SK-N-MC (cell line): ENCODE measurements at places on chromosomes 5 and 9.

- no peak for DNase-seq
Measured at GRCh38 chr9:91803151-91803940, 146.7 kb downstream of the ROR2 start.

DNA sequence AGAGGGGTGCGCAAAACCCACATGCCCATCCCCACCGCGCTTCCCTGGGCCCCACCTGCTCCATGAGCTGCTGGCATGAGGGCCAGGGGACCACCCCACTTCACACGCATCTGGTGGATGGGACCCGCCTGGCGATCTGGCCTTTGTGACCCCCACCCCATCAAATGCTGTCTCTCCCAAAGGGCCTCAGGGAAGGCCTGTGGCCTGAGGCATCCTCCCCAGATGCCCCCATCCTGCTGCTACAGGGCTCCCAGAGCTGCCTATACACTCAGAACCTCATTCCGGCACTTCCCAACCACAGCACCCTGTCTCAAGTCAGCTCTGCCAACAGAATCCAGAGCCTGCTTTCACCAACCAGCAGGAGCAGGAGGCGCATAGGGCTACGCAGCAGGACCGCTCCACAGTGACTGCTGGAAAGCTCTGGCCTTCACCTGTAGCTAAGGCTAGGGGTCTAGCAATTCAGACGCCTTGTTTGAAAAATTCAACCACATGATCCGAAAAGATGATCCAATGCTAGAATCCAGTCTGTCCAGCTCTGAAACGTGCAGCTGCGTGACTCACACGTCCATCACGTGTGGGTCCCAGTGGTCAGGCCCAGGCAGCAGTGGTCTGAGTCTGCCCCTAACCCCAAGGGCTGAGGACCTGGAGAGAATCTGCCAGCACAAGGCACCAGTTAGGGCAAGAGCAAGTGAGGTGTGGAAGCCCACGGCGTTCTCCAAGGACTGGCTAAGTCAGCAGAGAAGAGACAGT is 1.4 kb upstream of the SNAPC4 start:
- DNase-seq, result no peak

DNA sequence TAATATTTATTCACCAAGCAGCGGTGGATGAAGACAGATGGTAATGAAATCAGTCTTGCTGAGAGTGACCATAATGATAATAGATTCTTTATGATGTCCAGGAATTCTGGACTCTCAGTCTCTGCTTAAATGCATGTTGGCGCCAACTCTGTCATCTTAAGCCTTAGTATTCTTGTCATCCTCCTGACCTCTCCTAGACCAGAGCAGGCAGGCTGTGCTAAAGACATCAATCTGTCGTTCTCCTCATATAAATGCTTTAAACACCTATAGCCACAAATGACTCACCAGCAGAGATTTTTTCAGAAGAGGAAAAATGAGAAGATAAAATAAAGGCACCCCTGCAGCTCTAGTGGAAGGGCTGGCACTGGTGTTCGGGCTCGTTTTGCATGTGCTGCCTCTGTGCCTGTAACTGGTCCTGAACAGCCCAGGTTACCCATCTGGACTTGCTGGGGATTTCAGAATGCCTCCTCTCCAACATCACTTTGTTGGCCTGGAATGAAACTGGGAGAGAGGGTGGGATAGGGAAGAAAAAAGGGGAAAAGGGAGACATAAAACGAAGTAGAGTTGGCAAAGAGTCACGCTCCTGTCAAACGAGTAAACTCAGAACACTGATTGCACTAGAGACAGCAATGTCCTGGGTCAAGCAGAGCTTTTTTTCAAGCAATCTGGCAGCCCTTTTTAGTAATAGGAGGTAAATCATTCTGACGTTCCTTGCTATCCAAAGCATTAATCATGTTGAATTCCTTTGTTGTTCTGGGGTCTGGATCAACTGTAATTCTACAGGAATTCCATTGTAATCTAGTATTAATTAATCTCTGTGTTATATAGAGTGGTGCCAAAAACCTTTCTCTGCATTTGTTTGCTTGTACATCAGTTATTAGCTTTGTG is 195.5 kb upstream of the CLINT1 start:
- DNase-seq, result no peak

- peak; percentile 34 for DNase-seq
Measured at GRCh38 chr5:91706785-91707520, 323.8 kb upstream of the ARRDC3 start.

GRCh38 chr9:122453677-122454135 is 24.0 kb downstream of the OR1J1 start:
- DNase-seq, result no peak

GRCh38 chr9:89984214-89984613 is 379.4 kb downstream of the GADD45G start:
- DNase-seq, result no peak

DNA sequence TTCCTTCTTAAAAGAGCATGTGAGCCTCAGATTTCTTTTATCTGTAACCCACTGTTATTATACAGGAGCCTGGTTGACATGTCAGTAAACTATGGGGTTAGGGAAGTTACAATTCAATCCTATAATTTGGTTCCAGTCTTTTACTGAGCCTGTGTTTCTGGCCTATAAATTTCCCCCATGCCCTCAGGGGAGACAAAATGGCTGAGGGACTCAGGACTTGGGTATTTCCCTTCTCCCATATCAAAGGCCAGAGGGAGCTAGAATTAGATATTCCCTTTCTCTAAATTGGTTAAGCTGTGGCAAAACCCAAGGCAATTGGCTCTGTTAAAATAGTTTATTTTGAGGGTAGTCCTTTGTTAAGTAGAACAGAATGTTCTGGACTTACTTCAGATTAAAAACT is 823.2 kb downstream of the TLE1 start:
- no peak for DNase-seq

DNA sequence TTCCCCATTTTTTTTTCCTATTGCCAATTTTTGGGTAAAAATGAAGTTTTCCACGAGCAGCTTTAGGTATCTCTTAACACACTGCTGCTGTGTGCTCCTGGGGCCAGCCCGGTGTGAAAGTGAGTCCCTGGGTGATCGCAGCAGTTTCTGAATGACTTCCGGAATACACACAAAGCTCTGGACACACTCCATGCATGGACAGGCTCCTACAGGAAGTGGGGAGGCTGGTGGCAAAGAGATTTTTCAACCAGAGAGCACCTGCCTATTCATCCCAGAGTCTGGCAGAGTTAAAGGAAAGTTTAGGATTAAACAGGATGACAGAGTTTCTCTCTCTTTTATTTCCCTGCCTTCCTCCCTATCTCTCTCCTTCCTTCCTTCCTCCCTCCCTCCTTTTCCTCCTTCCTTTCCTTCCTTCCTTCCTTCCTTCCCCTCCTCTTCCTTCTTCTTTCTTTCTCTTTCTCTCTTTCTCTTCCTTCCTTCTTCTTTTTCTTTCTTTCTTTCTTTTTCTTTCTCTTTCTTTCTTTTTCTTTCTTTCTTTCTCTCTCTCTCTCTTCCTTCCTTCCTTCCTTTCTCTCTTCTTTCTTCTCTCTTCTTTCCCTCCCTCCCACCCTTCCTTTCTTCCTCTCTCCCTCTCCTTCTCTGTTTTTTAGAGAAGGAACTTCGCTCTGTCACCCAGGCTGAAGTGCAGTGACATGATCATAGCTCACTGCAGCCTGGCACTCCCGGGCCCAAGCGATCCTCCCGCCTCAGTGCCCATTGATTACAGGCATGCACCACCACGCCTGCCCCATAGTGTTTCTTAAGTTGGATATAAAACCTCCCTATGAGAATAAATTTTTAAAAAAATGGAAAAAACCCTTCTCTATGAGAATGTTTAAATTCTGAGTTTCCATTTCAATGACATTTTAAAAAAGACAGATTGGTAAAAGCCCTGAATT is 38.7 kb upstream of the UBTD2 start:
- DNase-seq, result no peak

DNA sequence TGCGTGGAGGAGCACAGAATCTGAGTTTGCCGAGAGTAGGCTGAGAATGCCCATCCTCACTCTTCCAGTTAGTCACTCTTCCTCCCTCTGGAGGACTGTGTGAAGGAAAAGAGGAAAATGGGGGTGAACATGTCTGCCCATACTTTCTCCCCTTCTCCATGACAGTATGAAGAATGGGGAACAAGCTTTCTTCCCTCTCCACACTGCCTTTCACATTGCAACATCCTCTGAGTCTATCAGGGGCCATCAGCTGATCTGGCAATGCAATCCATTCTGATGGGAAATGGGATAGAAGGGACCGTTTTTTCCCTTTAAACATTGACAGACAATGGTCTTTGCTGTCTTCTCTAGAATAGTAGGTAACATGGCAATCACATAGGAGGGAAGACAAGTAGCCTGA is 56.8 kb downstream of the UGCG start:
- no peak for DNase-seq

DNA sequence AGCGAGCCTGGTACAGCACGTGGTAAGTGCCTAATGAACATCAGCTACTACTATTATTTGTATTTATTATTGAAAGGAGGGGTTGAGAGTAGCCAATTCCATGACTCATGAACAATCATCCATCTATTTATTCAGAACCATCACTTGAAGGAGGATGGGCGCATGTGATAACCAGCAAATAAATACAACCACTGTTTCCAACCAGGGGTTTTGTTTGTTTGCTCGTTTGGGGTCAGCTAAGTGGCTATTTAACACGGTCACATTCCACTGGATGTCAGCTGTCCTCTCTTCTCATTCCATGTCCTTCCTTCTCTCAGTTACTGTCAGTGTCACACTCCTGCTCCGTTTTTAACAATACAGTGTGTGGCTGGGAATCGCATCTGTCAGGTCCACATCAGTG is 8.6 kb downstream of the RAPGEF1 start:
- DNase-seq, result no peak

DNA sequence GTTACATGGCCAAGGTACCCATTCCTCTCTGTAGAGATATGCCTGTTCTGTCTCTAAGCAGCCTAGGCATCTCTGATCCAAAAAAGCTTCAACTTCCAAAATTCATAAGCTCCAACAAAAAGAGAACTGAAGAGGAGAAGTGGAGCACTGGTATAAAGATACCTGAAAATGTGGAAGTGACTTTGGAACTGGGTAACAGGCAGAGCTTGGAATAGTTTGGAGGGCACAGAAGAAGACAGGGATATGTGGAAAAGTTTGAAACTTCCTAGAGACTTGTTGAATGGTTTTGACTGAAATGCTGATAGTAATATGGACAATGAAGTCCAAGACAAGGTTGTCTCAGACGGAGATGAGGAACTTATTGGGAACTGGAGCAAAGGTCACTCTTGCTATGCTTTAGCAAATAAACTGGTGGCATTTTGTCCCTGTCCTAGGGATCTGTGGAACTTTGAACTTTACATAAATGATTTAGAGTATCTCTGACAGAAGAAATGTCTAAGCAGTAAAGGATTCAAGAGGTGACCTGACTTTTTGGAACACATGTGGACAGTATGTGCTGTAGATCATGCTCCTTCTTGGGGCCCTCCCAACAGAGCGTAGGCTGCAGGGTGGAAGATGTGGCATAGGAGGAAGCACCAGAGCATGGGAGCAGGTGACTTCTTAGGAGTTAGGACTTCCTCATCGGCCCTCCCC is 162.2 kb upstream of the TRIM32 start:
- no peak for DNase-seq

DNA sequence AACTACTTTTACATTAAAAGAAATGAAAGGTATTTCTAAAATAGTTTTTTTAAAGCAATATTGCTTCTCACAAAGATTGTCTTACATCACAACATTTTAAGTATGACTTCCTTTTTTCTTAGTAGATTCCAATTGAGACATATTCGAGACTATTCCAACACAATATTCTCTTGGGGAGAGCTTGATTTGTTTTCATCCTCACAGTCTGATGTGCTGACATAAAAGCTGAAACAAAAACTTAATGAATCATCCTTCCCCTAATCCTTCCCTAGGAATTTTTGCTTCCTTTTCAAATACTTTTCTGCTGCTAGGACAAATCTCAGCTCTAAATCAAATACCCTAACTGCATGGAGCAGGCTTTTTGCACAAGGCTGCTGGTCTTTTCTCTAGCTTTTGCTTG is 245.8 kb upstream of the MAP3K1 start:
- DNase-seq, result no peak

GRCh38 chr9:114177423-114178064 is 22.2 kb downstream of the COL27A1 start:
- no peak for DNase-seq

- DNase-seq, result no peak
Measured at GRCh38 chr5:74506119-74506518, 134.4 kb downstream of the ENC1 start.
